ENCODE measurements at places on chromosomes 12 and 14. TPM values are rescaled to one million over a fixed set of nuclear protein-coding genes. Genes with fewer than 3 reads are reported as not detected.
A peak's percentile ranks its signal among the peaks of the same experiment; 100 is the strongest.

DNA sequence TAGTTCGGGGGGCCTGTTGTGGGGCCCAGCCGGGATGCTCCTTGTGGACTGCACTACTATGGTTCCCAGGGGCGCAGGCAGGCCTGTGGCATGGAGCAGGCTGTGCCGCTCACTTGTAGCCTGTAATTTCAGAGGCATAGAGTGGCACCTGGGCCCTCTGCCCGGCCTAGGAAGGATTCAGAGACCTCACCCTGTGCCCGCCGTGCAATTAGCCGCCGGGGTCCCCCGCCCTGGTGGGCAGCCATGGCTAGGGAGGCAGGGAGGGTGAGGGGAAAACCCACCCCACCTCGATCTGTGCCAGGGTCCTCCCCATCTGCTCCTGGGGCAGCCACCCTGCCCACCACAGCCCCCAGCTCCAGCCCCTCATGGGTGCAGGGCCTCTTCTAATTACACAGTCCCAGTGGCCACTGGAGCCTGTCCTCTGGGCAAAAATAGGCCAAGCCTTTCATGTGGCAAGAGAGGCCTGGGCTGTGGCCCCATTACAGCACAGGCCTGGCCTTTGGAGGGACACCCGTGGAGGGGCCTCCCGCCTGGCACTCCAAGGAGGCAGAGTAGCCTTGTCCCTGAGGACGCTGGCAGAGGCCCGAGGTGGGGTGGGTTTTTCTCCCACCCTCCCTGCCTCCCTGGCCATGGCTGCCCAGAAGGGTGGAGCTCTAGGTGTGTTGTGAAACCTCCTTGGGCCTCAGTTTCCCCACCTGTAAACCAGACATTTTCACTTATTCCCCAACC, 5.3 kb upstream of the TMEM119 start:
- no peaks in the 10 kb centered on the region for H3K27me3 ChIP-seq
- no peak overlapping the region for H3K4me3 ChIP-seq
- no peak for DNase-seq
- no peak overlapping the region for H3K27ac ChIP-seq

- no peak overlapping the region for H3K27ac ChIP-seq
- H3K4me3 ChIP-seq, result no peak overlapping the region
- H3K4me1 ChIP-seq, result peaks cover 12% of the 10 kb centered on the region
- DNase-seq, result no peak
These were observed 22.6 kb downstream of the BCL11B start for GRCh38 chr14:99249389-99249788.

DNA sequence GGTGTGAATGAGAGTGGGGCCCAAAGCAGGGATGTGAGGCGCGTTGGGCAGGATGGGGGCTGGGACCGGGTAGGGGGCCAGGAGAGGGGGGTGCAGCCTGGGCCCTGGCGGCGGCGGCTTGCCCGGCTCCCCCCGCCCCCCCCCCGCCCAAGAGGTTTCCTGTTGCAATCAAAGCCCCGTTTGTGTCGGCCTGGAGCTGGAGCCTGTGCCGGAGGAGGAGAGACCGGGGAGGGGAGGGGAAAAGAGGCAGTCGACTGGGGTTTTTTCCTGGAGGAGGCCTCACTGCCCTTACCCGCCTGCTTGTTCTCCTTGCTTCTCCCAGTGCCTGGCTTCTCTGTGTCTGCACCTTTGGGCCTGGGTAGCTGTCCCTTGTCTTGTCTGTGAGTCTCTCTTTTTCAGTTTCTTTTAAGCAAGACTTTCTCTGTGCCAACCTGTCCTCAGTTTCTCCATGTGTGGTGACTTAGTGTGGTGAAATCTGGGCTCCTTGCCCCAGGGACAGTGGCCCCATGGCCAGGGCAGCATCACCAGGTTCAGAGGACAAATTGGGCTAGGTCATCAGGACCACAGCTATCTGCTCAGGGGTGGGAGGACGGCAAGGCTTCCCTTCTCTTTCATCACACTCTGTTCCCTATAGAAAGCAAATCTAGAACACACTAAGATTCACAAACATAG, 8.5 kb downstream of the RARG start:
- DNase-seq, result no peak
- no peaks in the 10 kb centered on the region for H3K27me3 ChIP-seq
- no peaks in the 10 kb centered on the region for H3K36me3 ChIP-seq
- no peak overlapping the region for H3K4me3 ChIP-seq

GRCh38 chr14:96383445-96383844, 8.5 kb upstream of the AK7 start:
- no peak overlapping the region for H3K27ac ChIP-seq
- no peak overlapping the region for H3K4me3 ChIP-seq
- no peak for DNase-seq
- no peaks in the 10 kb centered on the region for H3K4me1 ChIP-seq
- no peaks in the 10 kb centered on the region for H3K36me3 ChIP-seq

GRCh38 chr14:34568803-34569202, 29.3 kb upstream of the EAPP start:
- no peaks in the 10 kb centered on the region for H3K36me3 ChIP-seq
- H3K4me3 ChIP-seq, result no peak overlapping the region
- no peak overlapping the region for H3K27ac ChIP-seq

DNA sequence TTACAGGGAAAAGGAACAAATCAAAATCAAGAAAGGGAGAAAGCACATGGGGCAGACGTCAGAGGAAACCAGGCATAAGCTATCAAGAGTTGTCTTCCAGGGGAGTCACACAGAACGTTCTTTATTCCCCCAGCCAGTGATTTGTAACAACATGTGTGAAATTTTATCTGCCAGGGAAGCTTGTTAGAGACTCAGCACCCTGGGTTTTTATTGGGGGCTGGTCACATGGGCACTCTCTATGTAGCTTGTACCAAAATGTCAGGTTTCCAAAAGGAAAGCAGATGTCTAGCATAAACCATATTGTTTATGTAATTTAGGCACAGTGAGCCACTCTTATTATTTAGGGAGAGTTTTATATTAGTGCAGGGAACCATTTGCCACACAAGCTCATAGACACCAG, 440.4 kb upstream of the DCN start:
- H3K4me3 ChIP-seq, result no peak overlapping the region
- H3K36me3 ChIP-seq, result no peaks in the 10 kb centered on the region
- H3K27me3 ChIP-seq, result no peaks in the 10 kb centered on the region
- H3K27ac ChIP-seq, result no peak overlapping the region
- no peak for DNase-seq
- no peaks in the 10 kb centered on the region for H3K4me1 ChIP-seq

- no peaks in the 10 kb centered on the region for H3K36me3 ChIP-seq
- no peaks in the 10 kb centered on the region for H3K27me3 ChIP-seq
- no peak for DNase-seq
- H3K4me1 ChIP-seq, result peaks cover 20% of the 10 kb centered on the region
These were observed 457 bp downstream of the SOCS2 start for GRCh38 chr12:93572712-93573551.

DNA sequence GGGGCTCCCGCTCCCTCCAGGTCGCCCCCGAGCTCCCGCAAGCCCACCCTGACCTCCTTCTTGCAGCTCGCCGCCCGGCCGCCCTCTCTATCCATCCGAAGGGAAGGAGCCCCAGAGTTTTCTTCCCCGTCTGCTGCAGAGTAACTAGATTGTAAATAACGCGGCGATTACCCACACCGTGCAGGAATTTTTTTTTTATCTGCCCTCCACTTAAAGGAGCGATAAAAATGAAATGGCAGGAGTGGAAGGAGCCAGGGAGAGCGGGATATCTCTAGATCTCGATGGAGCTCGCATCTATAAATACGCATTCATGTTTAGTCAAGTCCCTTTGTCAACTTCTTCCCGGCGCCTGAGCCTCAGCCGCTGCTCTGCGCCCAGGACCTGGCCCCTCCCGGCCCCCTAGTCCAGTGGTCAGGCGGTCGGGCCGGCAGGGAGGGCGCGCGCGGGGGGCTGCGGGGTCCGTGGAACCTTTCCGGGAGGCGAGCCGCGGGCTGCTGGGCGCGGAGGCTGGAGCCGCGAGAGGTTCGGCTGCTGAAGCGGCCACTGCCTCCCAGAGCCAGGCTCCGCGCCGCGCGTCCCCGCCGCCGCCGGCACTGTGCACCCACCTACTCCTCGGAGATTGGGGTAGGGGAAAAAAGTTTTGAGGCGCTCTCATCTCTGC, 386.0 kb downstream of the BCAT1 start:
- no peak overlapping the region for H3K27ac ChIP-seq
- no peaks in the 10 kb centered on the region for H3K36me3 ChIP-seq
- H3K4me3 ChIP-seq, result no peak overlapping the region
- no peaks in the 10 kb centered on the region for H3K27me3 ChIP-seq
- H3K4me1 ChIP-seq, result peaks cover 16% of the 10 kb centered on the region

- DNase-seq, result no peak
- no peaks in the 10 kb centered on the region for H3K36me3 ChIP-seq
- no peak overlapping the region for H3K27ac ChIP-seq
- no peak overlapping the region for H3K4me3 ChIP-seq
- H3K27me3 ChIP-seq, result peaks cover 3% of the 10 kb centered on the region
These were observed 17.5 kb upstream of the GPATCH2L start for GRCh38 chr14:76134231-76134630.

- no peak for DNase-seq
- H3K4me1 ChIP-seq, result no peaks in the 10 kb centered on the region
- peaks cover 2% of the 10 kb centered on the region for H3K36me3 ChIP-seq
- H3K4me3 ChIP-seq, result no peak overlapping the region
These were observed 59.9 kb downstream of the PKP2 start for GRCh38 chr12:32836710-32837109.

GRCh38 chr12:124321556-124322270, 26.8 kb downstream of the RFLNA start:
- no peak for DNase-seq
- no peaks in the 10 kb centered on the region for H3K4me1 ChIP-seq
- no peak overlapping the region for H3K27ac ChIP-seq
- H3K36me3 ChIP-seq, result peaks cover 15% of the 10 kb centered on the region
- no peak overlapping the region for H3K4me3 ChIP-seq

GRCh38 chr12:99959549-99960170, 25.1 kb downstream of the ANKS1B start:
- no peaks in the 10 kb centered on the region for H3K27me3 ChIP-seq
- no peak overlapping the region for H3K27ac ChIP-seq
- peaks cover 15% of the 10 kb centered on the region for H3K4me1 ChIP-seq
- no peaks in the 10 kb centered on the region for H3K36me3 ChIP-seq
- no peak for DNase-seq

- no peaks in the 10 kb centered on the region for H3K27me3 ChIP-seq
- H3K4me3 ChIP-seq, result no peak overlapping the region
- DNase-seq, result no peak
- H3K4me1 ChIP-seq, result no peaks in the 10 kb centered on the region
- no peak overlapping the region for H3K27ac ChIP-seq
These were observed 278.2 kb downstream of the BCL11B start for GRCh38 chr14:98993818-98994217.

DNA sequence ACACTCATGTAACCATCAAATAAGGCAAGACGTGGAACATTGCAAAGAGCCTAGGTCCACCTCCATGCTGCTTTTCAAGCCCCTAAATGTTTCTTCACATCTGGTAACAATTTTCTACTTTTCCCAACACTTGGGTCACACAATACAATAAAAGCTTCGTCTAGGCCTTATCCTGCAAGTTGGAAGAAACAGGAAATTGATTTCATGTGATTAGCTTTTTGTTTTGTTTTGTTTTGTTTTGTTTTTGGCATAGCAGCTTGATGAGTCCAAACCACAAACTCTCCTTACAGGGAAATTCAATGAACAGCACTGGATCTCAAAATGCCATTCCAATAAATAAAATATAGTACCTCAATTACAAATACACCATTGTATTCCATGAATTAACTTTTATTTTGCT, 19.3 kb downstream of the TAS2R50 start:
- no peaks in the 10 kb centered on the region for H3K4me1 ChIP-seq
- no peaks in the 10 kb centered on the region for H3K27me3 ChIP-seq
- H3K27ac ChIP-seq, result no peak overlapping the region
- H3K36me3 ChIP-seq, result no peaks in the 10 kb centered on the region

GRCh38 chr12:9741726-9742125, 8.8 kb upstream of the CLECL1 start:
- H3K36me3 ChIP-seq, result no peaks in the 10 kb centered on the region
- no peak for DNase-seq
- no peak overlapping the region for H3K27ac ChIP-seq
- peaks cover 15% of the 10 kb centered on the region for H3K4me1 ChIP-seq
- H3K27me3 ChIP-seq, result no peaks in the 10 kb centered on the region

GRCh38 chr12:5200278-5201087, 156.8 kb downstream of the KCNA5 start:
- H3K27me3 ChIP-seq, result no peaks in the 10 kb centered on the region
- H3K4me3 ChIP-seq, result no peak overlapping the region

GRCh38 chr14:70658899-70659298, 17.2 kb downstream of the TTC9 start:
- H3K36me3 ChIP-seq, result no peaks in the 10 kb centered on the region
- H3K27me3 ChIP-seq, result no peaks in the 10 kb centered on the region
- no peak overlapping the region for H3K27ac ChIP-seq
- H3K4me1 ChIP-seq, result peaks cover 6% of the 10 kb centered on the region
- H3K4me3 ChIP-seq, result no peak overlapping the region

- no peaks in the 10 kb centered on the region for H3K27me3 ChIP-seq
- no peaks in the 10 kb centered on the region for H3K36me3 ChIP-seq
- no peaks in the 10 kb centered on the region for H3K4me1 ChIP-seq
- H3K4me3 ChIP-seq, result no peak overlapping the region
These were observed 10.8 kb downstream of the KCNK10 start for GRCh38 chr14:88312257-88312656.

- peak overlapping the region; percentile 71 for H3K27ac ChIP-seq
- peaks cover 41% of the 10 kb centered on the region for H3K4me1 ChIP-seq
- no peak for DNase-seq
- H3K4me3 ChIP-seq, result no peak overlapping the region
- no peaks in the 10 kb centered on the region for H3K27me3 ChIP-seq
- H3K36me3 ChIP-seq, result peaks cover 6% of the 10 kb centered on the region
These were observed 5.1 kb downstream of the KMT5A start for GRCh38 chr12:123388951-123389559.

Gene RBP5
- total RNA-seq, result not detected

Gene YEATS4
- total RNA-seq, result 15.8 TPM

Gene TAS2R9
- not detected for total RNA-seq

Gene MAGOHB
- total RNA-seq, result 17.5 TPM

Gene RBM25
- 52.7 TPM for total RNA-seq

Gene ACSS3
- total RNA-seq, result 27.7 TPM

Gene COL2A1
- total RNA-seq, result not detected
